ENCODE measurements at places on chromosomes 5 and 9.

DNA sequence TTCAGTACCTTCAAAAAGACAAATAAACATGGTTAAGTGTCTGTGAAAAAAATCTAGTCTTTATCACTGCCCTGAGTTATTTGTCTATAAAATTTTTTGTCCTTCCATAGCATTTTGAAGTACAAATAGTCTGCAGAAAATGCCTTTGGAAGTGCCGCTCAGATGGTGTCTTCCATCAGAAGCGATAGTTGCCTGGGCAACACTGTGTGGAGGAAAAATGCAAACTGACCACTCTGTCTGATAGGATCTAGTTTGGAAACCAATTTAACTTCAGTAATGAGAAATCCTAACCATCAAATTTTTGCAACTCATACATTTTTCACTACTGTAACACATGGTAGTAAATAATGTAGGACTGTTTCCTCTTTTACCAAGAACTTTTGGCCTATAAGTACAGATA, 449.9 kb downstream of the PRELID2 start:
- DNase-seq = no peak

DNA sequence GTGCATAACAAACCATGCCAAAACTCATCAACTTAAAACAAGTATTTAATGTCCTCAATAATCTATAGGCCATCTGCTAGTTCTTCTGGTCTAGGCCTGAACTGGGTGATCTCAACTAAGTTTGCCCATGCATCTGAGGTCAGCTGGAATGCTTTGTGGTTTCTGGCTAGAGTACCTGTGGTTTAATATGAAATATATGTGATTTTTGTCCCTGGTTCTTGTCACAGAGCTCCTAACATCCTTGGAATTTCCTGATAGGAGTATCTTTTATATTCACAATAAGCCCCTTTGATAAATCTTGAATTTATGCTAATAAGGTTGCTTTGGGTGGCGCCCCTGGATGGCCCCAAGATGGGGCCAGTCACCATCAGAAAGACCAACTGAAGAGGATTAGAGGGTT, 535.9 kb downstream of the DNAH5 start:
- DNase-seq = no peak

- DNase-seq = no peak
These were observed 66.2 kb upstream of the SSBP2 start for GRCh38 chr5:81817086-81817485.

GRCh38 chr5:176528761-176529115, 8.5 kb downstream of the RNF44 start:
- DNase-seq = no peak

DNA sequence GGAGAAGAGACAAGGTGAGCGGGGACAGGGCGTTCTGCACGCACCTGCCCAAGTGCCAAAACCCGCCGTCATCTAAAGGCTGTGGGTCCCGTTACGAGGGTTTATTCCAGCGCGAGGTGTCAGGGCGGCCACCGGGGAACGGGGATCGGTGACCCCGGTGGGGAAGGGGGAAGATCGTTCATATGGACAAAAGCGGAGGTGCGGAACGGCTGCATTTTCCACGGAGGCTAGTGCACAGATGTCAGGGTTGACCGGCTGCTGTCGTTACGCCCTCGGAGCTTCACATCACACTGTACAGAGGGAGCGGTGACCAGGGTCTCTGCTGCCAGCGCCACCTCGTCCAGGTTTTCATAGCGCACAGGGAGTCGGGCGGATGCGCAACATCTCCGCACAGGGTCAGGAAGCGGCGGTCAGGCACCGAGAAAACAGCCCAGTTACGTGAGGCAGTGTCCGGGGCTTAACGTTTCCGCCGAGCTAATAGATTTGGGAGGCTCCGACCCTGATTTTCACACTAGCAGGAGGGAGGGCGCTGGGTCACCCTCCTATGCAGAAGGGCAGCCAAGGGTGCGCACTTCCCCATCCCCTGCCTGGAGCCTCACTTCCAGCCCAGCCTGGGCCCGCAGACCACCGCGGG, 13.5 kb downstream of the BTNL9 start:
- DNase-seq = peak; percentile 58

DNA sequence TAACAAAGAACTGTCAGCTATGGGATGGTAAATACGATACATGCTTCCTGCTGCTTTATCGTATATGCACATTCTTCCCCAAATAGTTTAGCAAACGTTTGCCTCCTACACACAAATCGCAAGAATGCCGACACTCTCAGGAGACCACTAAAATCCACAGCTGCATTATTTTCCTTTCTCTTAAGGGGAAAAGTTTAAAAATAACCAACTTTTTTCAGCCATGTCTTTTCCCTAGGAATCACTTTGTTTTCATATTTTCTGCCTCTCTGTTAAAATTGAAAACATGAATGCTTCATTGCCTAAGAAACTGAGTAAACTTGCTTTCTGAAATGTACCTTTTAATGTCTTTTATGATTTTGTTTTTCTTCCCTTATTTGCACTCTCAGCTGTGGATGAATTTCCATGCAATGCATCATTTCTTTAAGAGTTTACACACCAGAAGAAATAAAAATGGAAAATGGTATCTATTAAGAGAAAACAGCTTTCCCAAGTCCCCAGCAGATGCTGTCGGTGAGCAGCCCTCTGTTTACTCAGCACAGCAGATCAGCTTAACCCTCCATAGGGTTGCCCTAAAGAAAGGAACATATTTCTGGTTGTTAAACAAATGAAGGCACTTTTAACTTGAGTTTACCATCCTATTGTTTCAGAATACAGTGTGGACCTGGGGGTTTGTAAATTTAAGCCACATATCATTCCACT, 66.2 kb downstream of the IZUMO3 start:
- no peak for DNase-seq

GRCh38 chr5:95725071-95725820, 5.9 kb upstream of the RHOBTB3 start:
- no peak for DNase-seq

DNA sequence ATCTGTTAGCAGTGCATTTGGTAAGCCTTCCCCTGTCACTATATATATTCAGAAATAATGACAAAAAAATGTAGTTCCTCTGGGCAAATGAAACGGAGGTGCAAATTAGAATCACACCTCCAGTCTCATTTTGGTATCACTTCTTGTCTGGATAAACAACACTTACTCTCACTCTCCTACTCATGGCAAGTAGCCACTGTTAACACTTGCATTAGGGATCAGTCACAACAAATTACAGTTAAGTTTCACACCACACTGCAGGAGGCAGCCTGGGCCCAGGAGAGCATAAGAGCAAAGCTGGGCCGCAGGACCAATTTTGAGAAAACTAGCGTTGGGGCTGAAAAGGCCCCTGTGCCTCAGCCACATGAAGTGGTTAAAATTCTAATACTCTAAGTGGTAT, 161.0 kb downstream of the ELAVL2 start:
- no peak for DNase-seq

- no peak for DNase-seq
These were observed 614.7 kb downstream of the EBF1 start for GRCh38 chr5:158485047-158485446.

- peak; percentile 67 for DNase-seq
These were observed 480 bp downstream of the LMNB1 start for GRCh38 chr5:126777257-126777974.

DNA sequence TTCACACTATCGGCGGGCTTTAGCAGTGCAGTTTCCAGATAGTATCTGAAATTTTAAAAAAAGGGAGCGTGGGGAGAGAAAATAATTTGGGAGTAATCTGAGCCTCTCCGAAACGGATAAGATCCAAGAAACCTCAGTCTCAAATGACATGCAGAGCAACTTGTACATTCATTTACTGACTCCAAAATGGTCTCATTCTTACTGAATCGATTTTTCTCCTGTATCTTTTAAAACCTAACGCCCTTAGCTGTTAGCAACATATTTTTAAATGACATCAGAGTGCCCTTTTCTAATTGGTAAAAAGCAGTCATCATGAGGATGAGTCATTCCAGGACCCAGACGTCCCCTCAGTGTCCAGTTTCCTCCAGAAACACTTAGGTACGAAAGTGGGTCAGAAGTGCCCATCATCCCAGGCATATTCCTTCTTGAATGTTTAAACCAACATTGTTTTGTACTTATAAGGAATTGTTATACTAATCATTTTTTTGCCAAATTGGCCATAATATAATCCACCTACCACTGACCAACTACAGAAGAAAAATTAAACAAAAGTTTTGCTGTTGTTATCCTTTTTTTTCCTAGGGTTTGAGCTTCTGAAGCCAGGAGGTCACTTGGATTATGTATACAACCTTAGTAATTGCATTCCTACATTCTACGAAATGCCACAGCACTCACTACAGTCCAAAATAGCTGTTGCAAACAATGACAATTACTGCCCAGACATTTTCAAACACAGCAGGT, 354.4 kb downstream of the ADAMTS6 start:
- no peak for DNase-seq

DNA sequence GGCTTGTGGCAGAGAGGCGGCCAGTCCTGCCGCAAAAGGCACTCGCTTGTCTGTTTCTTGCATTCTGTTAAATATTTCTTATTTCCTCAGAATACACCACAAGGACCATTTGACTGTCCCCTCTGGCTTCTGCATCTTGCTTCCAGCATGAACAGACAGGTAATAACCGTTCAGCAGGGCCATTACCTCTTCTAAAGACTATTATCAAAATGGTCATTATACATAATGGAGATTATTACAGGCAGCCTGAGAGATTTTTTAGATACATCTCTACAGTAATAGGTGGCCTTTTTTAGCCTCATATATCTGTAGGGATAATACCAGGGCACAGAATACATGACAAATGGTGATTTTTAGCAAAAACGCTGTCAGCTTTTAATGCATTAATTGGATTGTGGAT, 382.0 kb downstream of the PSAT1 start:
- DNase-seq = no peak

GRCh38 chr5:135991429-135991828, 36.6 kb upstream of the LECT2 start:
- DNase-seq = no peak

Data from GM23338 (cell line).